ENCODE measurements at places on chromosomes 3 and 15. TPM values are rescaled to one million over a fixed set of nuclear protein-coding genes. Genes with fewer than 3 reads are reported as not detected.

DNA sequence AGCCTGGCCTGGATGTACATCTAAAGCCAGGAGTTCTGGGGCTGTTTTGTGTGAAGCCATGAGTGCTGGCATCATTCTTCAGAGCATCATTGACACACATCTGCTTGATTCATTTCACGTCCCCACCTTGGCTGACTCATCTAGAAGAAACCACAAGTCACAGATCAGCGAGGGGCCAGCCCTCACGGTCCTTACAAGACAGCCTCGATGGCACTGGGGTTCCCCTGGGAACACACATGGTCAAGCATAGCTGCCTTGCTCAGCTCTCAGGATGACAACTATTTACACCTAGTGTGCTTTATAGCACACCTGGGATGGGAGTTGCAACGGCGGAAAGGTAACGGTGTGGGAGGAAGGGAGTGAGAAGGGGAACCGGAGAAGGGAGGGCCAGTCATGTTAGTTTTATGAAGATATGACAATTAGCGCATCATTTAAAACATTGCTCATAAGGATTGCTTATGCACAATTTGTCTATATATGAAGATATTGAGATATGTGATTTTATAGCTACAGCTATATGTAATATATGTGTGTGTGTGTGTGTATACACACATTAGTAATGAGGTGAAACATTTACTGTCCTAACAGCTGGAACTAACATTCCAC, 227.1 kb downstream of the RPLP1 start:
- no peak for DNase-seq

- no peak for DNase-seq
Observed at GRCh38 chr3:107959550-107960154, 131.2 kb downstream of the CD47 start.

Gene SH2D7
- not detected for total RNA-seq

Gene CFAP92
- total RNA-seq, result 0.92 TPM

- DNase-seq, result no peak
Observed at GRCh38 chr3:152296382-152296781, 27.7 kb downstream of the MBNL1 start.

GRCh38 chr15:51505251-51505650, 117.3 kb downstream of the DMXL2 start:
- no peak for DNase-seq

- no peak for DNase-seq
Observed at GRCh38 chr3:11660242-11660641, 16.5 kb upstream of the VGLL4 start.

GRCh38 chr3:8650583-8651416, 6.2 kb upstream of the SSUH2 start:
- DNase-seq, result no peak

- no peak for DNase-seq
Observed at GRCh38 chr3:178827285-178827856, 244.2 kb downstream of the ZMAT3 start.

Gene GOLGA8Q
- not detected for total RNA-seq

DNA sequence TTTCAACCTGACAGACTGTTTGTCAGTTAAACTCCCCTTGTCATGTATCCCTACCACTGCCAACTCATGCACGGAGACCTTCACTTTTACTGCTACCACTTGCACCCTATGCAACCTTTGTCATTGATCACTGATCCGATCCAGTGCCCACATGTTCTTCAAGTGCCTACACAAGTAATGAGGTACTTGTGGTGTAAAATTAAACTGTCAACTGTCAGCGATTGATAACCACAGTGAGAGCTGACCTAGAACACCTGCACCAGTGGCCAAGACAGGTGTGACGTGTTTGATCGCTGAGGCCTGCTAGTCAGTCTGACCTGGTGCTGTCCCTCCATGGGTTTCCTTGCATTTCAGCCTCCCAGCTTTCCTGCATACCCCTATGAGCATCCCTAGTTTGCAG, 55.6 kb downstream of the MECOM start:
- DNase-seq, result no peak

GRCh38 chr3:121324320-121324719, 221.5 kb downstream of the POLQ start:
- DNase-seq, result no peak

- DNase-seq, result no peak
Observed at GRCh38 chr3:16303037-16303575, 38.1 kb downstream of the OXNAD1 start.

- DNase-seq, result no peak
Observed at GRCh38 chr3:49883998-49884397, 14.3 kb upstream of the CAMKV start.

Gene TNNC1
- total RNA-seq, result 7.7 TPM

DNA sequence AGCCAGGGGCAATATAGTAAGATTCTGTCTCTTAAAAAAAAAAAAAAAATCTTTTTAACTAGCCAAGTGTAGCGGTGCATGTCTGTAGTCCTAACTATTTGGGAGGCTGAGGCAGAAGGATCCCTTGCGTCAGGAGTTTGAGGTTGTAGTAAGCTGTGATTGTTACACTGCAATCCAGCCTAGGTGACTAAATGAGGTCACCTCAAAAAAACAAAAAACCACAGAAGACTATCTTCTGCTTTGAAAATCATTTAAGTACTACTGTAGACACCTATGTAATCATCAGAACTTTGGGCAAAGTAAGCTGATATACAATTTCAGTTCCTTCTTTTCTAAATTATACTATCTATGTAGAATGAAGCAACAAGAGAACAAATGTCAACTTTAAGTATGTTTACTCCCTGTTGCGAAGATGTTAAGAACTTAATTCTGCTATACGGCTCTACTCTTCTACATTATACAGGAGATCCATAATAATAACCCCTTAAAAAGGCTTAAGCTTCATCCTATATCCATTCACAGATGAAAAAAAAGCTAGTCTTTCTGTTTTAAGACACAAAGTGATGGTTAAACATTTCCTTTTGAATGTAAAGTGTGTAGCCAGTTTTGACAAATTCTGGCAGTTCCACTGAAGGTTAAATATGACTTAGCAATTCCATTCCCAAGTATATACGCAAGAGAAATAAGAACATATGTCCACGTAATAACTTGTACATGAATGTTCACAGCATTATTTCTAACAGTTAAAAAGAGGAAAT, 15.2 kb downstream of the DAZL start:
- DNase-seq, result no peak

GRCh38 chr3:170840291-170840859, 29.6 kb downstream of the RPL22L1 start:
- DNase-seq, result no peak

- no peak for DNase-seq
Observed at GRCh38 chr3:73419179-73419803, 205.4 kb downstream of the PDZRN3 start.

DNA sequence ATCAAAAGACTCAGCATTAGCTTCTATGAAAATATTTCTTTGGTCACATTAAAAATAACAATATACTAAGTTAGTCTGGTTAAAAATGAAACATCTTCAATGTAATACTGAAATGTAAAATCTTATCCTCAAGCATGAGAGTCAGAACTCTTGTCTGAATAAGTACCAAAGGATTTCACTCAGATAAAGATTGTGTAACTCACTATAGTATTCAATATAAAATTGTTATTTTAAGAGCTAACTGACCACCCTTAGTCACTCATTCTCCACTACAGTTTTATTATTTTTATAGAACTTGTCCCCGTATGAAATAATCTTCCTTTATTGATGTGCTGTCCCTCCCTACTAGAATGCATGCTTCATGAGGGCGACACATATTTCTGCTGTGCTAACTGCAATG, 426.3 kb downstream of the MECOM start:
- DNase-seq, result no peak

Gene LRRC31
- not detected for total RNA-seq

DNA sequence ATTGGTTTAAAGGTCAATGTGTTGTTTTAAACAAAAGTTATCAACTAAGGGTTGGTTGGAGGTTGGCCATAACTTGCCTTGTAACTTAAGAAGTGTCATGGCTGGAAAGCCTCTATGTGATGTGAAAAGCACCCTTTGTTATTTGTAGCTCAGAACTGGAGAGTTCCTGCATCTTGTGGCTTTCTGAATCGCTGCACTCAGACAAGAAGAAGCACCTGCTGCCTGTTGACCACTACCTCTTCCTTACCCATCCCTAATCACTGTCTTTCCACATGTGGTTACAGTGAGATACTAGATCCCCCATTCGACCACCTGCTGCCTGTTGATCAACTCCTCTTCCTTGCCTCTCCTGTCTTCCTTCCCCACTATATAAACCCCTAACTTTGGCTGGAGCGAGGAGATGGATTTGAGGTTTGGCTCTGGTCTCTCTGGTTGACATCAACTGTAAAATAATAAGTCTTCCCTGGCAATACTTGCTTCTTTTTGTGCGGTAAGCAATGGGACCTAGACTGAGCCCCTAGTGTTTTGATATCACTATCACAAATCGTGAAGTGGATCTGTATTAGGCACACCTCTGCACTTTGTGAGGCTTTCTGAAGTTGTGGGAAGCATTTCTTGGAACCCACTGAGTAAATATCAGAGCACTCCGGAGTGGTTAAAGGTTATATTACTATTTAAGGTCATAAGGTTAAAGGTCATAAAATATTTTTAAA, 13.8 kb downstream of the RPL39L start:
- no peak for DNase-seq

GRCh38 chr15:49148727-49149126, 6.7 kb downstream of the COPS2 start:
- no peak for DNase-seq

- DNase-seq, result no peak
Observed at GRCh38 chr3:163518065-163518464, 1560.2 kb downstream of the SI start.

Gene DBR1
- total RNA-seq, result 21.6 TPM

Gene TMCO5A
- total RNA-seq, result not detected

DNA sequence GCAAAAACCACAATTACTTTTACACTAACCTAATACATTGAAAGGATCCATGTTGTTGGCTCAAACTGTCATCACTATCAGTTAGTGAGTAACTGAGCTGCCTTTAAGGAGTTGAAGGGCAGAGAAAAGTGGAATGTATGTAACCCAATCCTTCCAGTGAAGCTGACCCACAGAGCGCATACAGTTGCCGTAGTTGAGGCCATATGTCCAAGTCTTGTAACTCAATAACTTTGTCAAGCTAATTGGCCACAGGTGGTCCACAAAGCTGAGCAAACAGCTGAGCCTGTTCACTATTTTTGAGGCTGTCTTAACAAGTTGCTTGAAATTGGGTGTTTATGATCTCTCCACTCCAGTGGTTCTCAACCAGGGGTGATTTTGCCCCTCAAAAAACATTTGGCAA, 169.0 kb upstream of the SLC24A5 start:
- DNase-seq, result no peak

GRCh38 chr3:74630602-74631001, 16.1 kb upstream of the CNTN3 start:
- DNase-seq, result no peak

DNA sequence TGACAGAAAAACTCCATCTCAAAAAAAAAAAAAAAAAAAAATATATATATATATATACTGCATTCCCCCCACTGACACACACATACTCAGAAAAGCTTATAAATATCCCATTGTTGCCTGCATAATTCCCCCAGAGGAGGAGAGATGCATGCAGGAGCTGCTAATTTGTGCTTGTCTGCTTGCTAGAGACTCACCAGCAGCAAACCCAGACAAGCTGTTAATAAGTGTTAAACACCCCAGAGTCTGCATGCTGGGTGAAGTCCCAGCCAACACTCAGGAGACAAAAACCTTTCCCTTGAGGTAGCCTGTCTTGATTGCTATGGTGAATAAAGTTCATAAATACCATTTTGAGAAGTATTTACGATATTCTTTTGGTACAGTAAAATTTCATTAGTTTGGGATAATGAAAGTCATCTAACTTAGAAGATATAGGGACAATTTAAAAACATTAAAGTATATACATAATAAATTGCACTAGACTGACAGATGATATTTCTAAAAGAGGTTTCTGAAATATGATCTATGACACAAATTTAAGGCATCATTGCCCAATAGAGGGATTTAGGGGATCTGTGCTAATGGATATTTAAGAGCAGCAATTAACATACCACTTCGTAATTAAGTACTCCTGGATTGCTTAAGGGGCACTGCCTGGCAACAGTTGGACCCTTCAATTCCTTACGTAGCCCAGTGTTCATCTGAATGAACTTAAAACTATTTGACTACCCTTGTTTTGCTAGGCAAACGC, 400.0 kb upstream of the C2CD4B start:
- DNase-seq, result no peak

Gene TRIM42
- total RNA-seq, result not detected

GRCh38 chr3:46549408-46549904, 16.6 kb downstream of the LRRC2 start:
- no peak for DNase-seq

DNA sequence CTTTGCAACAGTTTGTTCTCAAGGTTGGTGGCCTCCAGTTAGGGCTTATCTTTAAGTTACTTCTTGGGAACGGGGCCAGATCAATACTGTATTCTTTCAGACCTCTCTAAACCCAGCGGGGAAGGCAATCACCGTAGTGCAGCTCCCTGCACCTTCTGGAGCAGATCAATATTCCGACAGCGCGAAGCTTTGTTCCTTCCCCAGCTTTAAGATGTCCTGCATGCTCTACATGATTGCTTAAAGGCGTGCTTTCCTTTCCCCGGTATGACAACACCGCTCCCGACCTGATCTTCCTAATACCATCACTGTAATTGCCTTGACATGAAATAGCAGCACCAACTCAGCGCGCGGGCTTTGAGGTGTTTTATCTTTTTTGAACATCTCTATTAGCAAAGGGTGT, 755.2 kb downstream of the NR2F2 start:
- DNase-seq, result no peak

Gene ARGFX
- not detected for total RNA-seq

Gene GOLGA8K
- total RNA-seq, result not detected

DNA sequence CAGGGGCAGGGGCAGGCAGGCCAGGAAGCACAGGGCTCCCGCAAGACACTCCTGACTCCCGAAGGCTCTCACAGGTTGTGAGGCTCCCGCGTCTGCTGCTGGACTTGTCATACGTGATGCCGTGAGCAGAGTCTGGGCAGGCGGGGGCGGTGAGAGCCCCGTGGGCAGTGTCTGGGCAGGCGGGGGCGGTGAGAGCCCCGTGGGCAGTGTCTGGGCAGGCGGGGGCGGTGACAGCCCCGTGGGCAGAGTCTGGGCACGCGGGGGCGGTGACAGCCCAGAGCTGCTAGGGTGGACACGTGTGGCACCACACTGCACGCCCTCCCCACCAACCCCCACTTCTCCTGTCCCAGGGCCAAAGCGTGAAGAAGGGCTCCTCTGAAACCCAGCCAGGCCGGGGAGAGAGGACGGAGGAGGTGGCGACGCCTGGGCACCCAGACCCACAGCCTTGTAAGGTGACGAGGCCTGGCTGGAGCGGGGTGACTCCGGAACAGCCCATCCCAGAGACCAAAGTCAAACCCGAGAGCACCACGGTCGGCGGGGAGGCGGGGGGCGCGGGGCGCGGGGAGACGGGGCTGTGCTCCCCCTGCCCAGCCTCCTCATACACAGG, 35.0 kb downstream of the TNK2 start:
- no peak for DNase-seq

Gene ABHD5
- 15.9 TPM for total RNA-seq

DNA sequence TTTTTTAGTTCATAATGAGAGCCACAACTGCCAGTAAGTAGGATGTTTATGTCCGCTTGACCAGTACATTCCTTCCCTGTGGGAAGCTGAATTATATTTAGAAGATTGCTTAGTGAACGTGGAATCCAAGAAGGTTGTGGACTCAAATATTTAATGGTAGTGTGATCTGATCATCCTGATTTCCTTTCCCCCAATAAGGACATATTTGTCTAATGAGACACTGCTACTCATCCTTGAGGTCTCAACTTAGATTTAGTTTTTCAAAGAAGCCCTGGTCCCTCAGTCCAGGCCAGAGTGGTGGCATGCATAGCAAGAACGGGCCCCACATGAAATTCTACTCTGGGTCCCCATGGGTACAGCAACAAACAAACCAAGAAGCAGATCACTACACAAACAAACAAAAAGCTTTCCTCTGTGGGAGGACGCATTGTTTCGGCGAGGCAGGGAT, 60.8 kb downstream of the USP13 start:
- DNase-seq, result no peak
